ENCODE measurements at places on chromosomes 5 and 9.

GRCh38 chr5:159909126-159909525 is 7.2 kb upstream of the ADRA1B start:
- DNase-seq = no peak

DNA sequence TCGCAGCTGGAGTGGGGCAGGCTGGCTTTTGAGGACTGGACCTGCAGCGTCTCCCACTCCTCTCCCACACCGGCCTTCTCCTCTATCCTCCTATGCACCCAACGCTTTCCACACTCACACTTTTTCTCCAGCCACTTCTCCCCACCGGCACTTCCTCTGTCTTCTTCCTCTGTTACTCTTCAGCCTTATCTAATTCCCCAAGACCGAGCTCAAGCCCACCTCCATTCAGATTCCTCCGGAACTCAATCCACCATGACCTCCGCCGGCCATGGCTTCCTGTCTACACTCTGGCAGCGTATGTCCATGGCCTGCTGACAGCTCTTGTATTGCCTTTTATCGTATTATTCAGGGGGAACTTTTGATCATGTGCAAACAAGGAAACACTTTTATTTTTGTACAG is 545 bp upstream of the OR2V1 start:
- DNase-seq = no peak

DNA sequence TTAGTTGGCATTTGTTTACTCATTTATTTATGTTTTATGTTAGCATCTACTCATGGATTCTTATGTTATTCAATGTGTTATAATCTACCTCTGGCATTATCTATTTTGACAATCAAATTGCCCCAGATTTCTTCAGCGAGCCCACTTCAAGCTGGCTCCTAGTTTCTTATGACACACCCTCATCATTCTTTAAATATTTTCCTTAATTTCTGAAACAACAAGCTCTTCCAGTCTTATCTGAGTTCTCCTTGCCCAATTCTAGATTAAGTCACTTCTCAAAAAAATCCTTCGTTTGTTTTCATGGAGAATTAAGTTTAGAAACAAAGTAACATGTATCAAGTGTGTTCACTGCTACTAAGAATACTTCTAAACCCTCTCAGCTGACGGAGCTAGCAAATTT is 229.8 kb downstream of the SEMA5A start:
- DNase-seq = no peak

DNA sequence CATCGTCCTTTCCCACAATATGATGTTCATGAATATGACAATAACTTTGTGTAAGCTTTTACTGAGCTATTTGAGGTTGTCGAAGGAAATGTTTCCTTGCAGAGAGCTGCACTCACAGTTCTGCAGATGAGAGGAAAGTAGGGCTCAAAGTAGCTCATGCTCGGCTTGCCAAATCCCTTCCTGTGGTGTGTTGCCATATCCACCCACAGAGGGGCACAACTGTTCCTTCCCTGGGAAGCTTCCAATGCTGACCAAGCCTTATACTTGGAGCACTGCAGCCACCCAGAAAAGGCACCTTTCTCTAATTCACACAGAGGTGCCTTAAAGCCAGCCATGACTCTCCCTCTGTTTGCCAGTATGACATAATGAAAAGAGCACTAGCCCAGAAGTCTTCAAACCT is 390.3 kb downstream of the CAAP1 start:
- DNase-seq = no peak

- no peak for DNase-seq
Observed at GRCh38 chr9:72960446-72960845, 7.6 kb upstream of the ALDH1A1 start.

GRCh38 chr9:3553076-3553765 is 27.4 kb upstream of the RFX3 start:
- DNase-seq = no peak

GRCh38 chr9:33475357-33475756 is 1.6 kb upstream of the NOL6 start:
- no peak for DNase-seq

DNA sequence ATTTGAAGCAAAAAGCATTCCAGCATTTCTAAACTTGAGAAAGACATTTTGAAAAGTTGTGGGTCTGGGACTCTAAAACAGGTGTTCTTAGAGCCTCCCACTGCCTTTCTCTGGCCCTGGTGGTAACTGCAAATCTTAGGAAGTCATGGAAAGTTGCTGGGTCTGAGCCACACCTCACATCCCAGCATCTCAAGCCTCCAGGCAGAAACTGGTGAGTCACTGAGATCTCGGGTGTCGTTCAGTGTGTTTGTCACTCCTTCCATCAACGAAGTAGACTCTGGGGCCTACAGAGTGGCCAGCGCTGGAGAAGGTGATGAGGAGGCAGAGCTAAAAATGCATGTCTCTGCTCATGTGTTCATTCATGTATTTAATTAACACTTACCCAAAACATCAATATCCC is 59.6 kb upstream of the C5orf58 start:
- no peak for DNase-seq

GRCh38 chr9:108751369-108751768 is 104.4 kb downstream of the ACTL7B start:
- no peak for DNase-seq

DNA sequence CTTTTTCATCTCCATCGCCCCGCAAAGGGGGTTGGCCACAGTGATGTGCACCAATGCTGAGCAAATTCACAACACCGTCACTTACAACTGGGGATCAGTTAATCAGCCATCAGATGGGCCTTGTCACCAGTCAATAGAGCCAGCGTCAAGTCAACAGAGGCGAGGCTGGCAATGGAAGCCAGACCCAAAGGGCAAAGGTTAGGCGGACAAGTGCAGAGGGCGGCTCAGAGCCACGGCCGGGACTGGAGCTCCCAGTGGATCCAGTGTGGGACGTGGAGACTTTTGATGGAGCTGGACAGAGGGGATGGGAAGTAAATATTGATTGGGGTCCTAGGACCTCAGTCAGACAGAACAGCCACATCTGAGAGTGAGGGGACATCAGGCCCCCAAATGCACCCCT is 45.7 kb downstream of the DUSP1 start:
- no peak for DNase-seq

- no peak for DNase-seq
Observed at GRCh38 chr5:32098890-32099310, 75.2 kb downstream of the GOLPH3 start.

- DNase-seq = no peak
Observed at GRCh38 chr9:22731786-22732185, 285.2 kb downstream of the DMRTA1 start.

- no peak for DNase-seq
Observed at GRCh38 chr9:114972510-114973136, 42.2 kb upstream of the TNFSF8 start.

DNA sequence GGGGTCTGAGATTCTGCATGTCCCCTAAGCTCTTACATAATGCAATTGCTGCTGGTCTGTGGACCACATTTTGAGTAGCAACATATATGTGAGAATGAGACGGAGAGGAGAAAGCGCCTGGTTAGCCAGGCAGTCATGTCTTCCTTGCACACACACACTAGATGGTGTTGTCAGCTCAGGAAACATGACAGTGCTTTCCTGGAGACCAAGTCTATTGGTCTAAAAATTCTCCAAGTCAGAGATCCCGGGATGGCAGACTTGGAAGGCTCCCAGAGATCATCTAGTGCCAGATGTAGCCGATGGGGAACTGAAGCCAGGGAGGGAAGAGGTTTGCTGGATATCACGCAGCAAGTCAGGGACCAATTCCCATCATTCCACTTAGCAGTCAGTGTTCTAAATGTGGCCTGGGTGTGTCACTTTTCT is 53.4 kb downstream of the GALNT12 start:
- DNase-seq = peak; percentile 96

- DNase-seq = no peak
Observed at GRCh38 chr5:169151051-169151805, 149.7 kb downstream of the SLIT3 start.

All from AG09319 (cell line).